ENCODE measurements at places on chromosomes 12 and 14. TPM values are rescaled to one million over a fixed set of nuclear protein-coding genes. Genes with fewer than 3 reads are reported as not detected.

The LRRC74A gene
- not detected for total RNA-seq

The ASCL1 gene
- not detected for total RNA-seq

The KERA gene
- total RNA-seq: not detected

The GYS2 gene
- not detected for total RNA-seq

The NGB gene
- not detected for total RNA-seq

DNA sequence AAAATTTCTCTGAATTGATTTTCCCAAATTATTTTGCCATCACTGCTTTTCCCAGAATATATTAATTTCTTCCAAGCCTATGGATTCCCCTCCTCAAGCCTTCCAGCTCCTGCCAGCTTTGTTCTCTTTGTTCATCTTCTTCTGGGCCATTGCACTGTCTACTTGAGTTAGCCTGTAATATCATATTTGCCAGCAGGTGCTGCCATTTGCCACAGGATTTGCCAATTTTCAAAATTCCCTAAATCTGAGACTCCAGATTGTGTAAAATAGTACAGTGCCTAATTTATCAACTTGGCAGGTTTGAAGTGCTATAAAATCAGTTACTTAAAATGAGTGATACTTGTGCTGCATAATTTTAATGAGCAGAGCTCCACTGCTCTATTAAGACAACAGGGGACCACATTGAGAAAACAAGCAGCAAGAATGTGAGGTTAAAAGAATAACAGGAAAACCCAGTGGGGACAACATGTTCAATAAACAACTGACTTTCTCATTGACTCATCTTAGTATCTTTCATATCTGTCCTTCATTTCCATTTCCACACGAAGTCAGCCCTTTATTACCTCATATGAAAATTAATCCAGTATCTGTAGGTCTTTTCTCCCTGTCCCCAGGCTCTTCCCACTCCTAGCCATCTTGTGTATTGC, 84.6 kb upstream of the CCDC196 start:
- no peak for DNase-seq
- no peak overlapping the region for H3K4me3 ChIP-seq
- H3K36me3 ChIP-seq: no peaks in the 10 kb centered on the region
- H3K27ac ChIP-seq: no peak overlapping the region
- peaks cover 2% of the 10 kb centered on the region for H3K27me3 ChIP-seq
- H3K4me1 ChIP-seq: no peaks in the 10 kb centered on the region

DNA sequence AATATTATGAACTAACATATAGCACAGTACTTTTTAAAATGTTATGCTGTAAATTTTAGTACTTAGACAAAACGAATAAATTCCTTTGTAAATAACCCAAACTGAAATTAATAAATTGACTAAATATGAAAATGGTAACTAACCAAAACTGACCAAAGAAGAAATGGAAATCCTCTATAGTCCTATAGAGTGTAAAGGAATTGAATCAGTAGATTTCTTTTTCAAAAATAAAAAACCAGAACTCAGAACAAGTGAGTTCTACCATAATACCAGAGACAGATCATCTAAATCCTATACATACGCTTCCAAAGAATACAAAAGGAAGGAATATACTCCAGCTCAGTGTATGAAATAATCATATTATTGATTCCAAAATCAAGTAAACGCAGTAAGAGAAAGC, 39.8 kb downstream of the TMPRSS12 start:
- H3K27me3 ChIP-seq: no peaks in the 10 kb centered on the region
- no peak for DNase-seq
- no peak overlapping the region for H3K4me3 ChIP-seq
- H3K36me3 ChIP-seq: no peaks in the 10 kb centered on the region
- no peaks in the 10 kb centered on the region for H3K4me1 ChIP-seq

GRCh38 chr14:22623047-22623446, 21.1 kb downstream of the OR6J1 start:
- H3K36me3 ChIP-seq: no peaks in the 10 kb centered on the region
- H3K27me3 ChIP-seq: peaks cover 11% of the 10 kb centered on the region
- H3K4me3 ChIP-seq: no peak overlapping the region

DNA sequence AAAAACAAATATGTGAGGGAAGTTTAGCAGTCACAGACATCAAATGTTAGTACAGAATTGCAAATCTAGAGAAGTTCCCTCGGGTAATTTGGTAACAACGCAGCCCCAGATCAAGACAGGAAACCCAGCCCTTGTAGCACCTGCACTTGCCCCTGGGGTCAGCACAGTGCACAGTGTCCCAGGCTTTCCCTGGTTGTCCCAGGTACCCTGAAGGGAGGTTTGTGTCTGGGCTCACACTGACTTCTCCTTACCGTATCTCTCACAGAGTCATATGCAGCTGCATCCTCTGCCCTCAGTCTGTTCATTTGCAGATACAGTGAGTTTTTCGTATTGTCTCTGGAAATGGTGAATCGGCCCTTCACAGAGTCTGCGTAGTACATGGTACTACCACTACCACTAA, 528.9 kb downstream of the TMEM121 start:
- no peaks in the 10 kb centered on the region for H3K36me3 ChIP-seq
- peaks cover 32% of the 10 kb centered on the region for H3K27me3 ChIP-seq
- no peak overlapping the region for H3K4me3 ChIP-seq
- no peak for DNase-seq
- H3K27ac ChIP-seq: no peak overlapping the region
- peaks cover 2% of the 10 kb centered on the region for H3K4me1 ChIP-seq

DNA sequence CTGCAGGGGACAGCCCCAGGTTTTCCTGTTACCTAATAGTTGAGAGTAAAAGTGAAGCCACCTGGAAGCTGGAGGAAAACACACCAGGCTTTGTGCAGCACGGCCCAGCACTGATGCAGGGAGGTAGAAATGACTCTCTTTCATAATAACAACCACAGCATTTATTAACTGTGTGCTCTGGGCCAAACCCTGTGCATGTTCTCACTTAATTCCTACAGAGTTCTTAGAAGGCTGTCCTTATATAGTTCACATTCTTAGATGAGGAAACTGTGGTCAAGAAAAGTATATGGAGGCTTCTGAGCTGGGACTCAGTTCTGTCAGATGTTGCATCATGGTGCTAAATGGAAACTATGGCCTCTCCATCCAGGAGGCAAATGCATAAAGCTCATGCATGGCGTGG, 100.0 kb downstream of the PAPOLA start:
- no peak overlapping the region for H3K4me3 ChIP-seq
- peak overlapping the region; percentile 4 for H3K27ac ChIP-seq
- H3K27me3 ChIP-seq: peaks cover 5% of the 10 kb centered on the region
- no peak for DNase-seq
- no peaks in the 10 kb centered on the region for H3K36me3 ChIP-seq

- no peak overlapping the region for H3K27ac ChIP-seq
- no peak overlapping the region for H3K4me3 ChIP-seq
- H3K36me3 ChIP-seq: peaks cover 1% of the 10 kb centered on the region
- peaks cover 11% of the 10 kb centered on the region for H3K4me1 ChIP-seq
- DNase-seq: no peak
- no peaks in the 10 kb centered on the region for H3K27me3 ChIP-seq
These were observed 87.8 kb upstream of the BTG1 start for GRCh38 chr12:92233346-92234015.

- no peak for DNase-seq
- no peaks in the 10 kb centered on the region for H3K27me3 ChIP-seq
- H3K4me3 ChIP-seq: no peak overlapping the region
- no peaks in the 10 kb centered on the region for H3K4me1 ChIP-seq
- H3K27ac ChIP-seq: no peak overlapping the region
These were observed 199.8 kb downstream of the ALG10B start for GRCh38 chr12:38516418-38516817.

GRCh38 chr14:74176400-74176793, 62.9 kb upstream of the VSX2 start:
- DNase-seq: no peak
- H3K27ac ChIP-seq: no peak overlapping the region
- no peaks in the 10 kb centered on the region for H3K36me3 ChIP-seq
- no peaks in the 10 kb centered on the region for H3K4me1 ChIP-seq

- no peak overlapping the region for H3K4me3 ChIP-seq
- H3K27ac ChIP-seq: no peak overlapping the region
- H3K4me1 ChIP-seq: peaks cover 2% of the 10 kb centered on the region
- peaks cover 1% of the 10 kb centered on the region for H3K27me3 ChIP-seq
- no peak for DNase-seq
These were observed 197.3 kb upstream of the PPFIA2 start for GRCh38 chr12:81956468-81956860.

DNA sequence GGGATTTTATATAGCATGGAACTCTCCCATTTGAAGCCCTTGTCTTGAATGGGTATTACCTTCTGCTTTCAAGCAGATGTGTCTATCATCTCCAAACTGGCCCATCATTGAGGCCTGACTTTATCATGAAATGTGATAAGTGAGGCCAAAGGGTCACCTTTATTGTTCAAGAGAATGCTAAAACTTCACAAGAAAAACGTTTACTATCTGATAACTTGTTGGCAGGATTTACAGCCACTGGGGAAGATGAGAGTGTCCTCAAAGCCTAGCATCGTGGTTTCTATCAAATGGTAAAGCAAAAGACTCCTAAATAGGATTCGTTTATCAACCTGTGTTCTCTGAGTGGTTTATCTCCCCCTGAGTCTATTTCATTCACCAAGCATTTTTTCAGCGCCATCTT, 62.0 kb upstream of the CLMN start:
- H3K4me3 ChIP-seq: no peak overlapping the region
- no peaks in the 10 kb centered on the region for H3K36me3 ChIP-seq
- no peak for DNase-seq
- peaks cover 5% of the 10 kb centered on the region for H3K27me3 ChIP-seq
- H3K4me1 ChIP-seq: no peaks in the 10 kb centered on the region
- no peak overlapping the region for H3K27ac ChIP-seq

DNA sequence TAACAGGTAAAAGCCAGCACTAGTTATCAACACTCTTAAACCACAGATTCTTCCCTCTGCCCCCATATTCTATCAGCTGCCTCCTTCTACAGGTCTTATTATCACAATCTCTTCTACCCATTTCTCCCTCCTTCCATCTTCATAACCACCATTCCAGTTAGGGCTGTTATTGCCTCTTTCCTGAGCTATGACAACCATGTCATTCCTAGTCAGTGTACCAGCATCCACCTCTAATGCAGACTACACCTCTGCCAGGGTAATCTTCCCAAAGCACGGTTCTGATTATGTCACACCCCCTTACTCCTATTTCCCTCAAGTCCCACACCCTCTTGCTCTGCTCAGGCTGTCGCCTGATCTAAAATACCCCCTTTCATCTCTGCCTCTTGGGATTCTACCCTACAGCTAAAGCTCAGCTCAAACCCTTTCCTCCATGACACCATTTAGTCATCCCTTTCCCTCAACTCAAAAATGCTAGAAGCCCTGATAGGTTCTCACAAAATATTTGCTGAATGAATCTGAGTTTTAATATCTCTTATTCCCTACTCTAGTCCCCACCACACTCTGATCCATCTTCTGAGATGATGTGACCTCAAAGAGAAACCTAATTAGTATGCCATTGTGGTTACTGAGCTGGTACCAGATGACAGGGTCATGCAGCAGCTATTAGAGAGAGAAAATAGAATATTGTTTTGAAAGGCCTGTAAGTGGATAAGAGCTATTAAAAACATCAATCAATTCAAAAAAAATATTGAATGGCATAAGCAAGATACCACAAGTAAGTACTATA, 11.7 kb downstream of the RACGAP1 start:
- peaks cover 46% of the 10 kb centered on the region for H3K36me3 ChIP-seq
- no peak for DNase-seq
- H3K27ac ChIP-seq: peak overlapping the region; percentile 35
- H3K4me1 ChIP-seq: peaks cover 25% of the 10 kb centered on the region

GRCh38 chr12:124030510-124030909, 57.5 kb downstream of the ZNF664 start:
- no peak overlapping the region for H3K27ac ChIP-seq
- H3K27me3 ChIP-seq: peaks cover 2% of the 10 kb centered on the region
- H3K36me3 ChIP-seq: no peaks in the 10 kb centered on the region
- H3K4me1 ChIP-seq: no peaks in the 10 kb centered on the region

GRCh38 chr12:53820514-53821306, 68.9 kb upstream of the CISTR start:
- DNase-seq: no peak
- H3K27ac ChIP-seq: no peak overlapping the region
- peaks cover 53% of the 10 kb centered on the region for H3K27me3 ChIP-seq
- H3K4me3 ChIP-seq: no peak overlapping the region

DNA sequence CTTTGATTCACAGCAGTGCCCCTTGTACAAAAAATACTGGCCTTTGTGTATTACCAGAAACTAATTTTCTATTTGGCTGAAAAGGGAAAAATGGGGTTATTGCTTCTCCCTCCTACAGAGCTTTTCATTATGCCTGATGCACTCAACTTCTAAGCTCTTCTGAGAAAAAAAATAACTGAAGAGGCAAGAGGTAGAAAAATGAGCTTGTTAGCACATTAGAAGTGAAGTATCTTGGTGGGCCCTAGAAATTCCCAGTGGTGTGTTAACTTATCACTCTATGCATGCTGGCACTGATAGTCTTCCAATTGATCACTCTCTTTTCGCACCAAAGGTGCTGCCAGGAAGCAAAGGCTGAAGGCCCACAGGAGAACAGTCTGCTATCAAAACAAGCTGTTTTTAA, 17.1 kb downstream of the INSM2 start:
- H3K27ac ChIP-seq: no peak overlapping the region
- no peak for DNase-seq
- no peaks in the 10 kb centered on the region for H3K4me1 ChIP-seq
- no peaks in the 10 kb centered on the region for H3K36me3 ChIP-seq
- no peaks in the 10 kb centered on the region for H3K27me3 ChIP-seq
- H3K4me3 ChIP-seq: no peak overlapping the region

GRCh38 chr14:74444866-74445265, 18.9 kb upstream of the SYNDIG1L start:
- H3K4me1 ChIP-seq: no peaks in the 10 kb centered on the region
- H3K27ac ChIP-seq: no peak overlapping the region
- no peak for DNase-seq
- peaks cover 21% of the 10 kb centered on the region for H3K27me3 ChIP-seq

GRCh38 chr12:79822475-79822874, 112.4 kb downstream of the PPP1R12A start:
- H3K36me3 ChIP-seq: peaks cover 35% of the 10 kb centered on the region
- no peaks in the 10 kb centered on the region for H3K27me3 ChIP-seq
- no peak overlapping the region for H3K27ac ChIP-seq
- DNase-seq: no peak

DNA sequence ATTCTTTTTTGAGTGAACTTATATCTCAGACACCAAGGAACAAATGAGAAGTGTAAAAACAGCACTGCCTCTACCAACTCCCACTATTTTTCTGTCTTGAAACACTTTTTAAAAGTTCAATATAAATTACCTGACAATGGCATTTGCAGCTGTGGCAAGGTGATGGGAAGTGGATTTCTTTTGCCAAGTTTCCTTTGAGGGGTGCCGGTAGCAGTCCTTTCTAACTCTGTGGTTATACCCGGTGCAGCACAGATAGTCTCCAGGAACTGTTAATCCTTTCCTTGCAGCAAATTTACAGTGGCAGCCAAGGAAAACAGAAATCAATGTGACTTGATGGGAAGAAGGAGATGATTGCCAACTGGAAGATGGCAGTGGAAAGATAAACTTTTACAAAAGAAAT, 243.7 kb downstream of the BCAT1 start:
- H3K27me3 ChIP-seq: peaks cover 4% of the 10 kb centered on the region
- no peaks in the 10 kb centered on the region for H3K4me1 ChIP-seq
- no peak overlapping the region for H3K27ac ChIP-seq
- no peak for DNase-seq

- H3K27ac ChIP-seq: peak overlapping the region; percentile 94
- H3K27me3 ChIP-seq: no peaks in the 10 kb centered on the region
- peak overlapping the region; percentile 95 for H3K4me3 ChIP-seq
- peak; percentile 65 for DNase-seq
- peaks cover 52% of the 10 kb centered on the region for H3K4me1 ChIP-seq
- peaks cover 42% of the 10 kb centered on the region for H3K36me3 ChIP-seq
These were observed 604 bp downstream of the ZNF384 start for GRCh38 chr12:6688543-6688998.

- H3K4me3 ChIP-seq: no peak overlapping the region
- DNase-seq: no peak
- H3K36me3 ChIP-seq: no peaks in the 10 kb centered on the region
- no peaks in the 10 kb centered on the region for H3K4me1 ChIP-seq
- no peaks in the 10 kb centered on the region for H3K27me3 ChIP-seq
- no peak overlapping the region for H3K27ac ChIP-seq
These were observed 524.2 kb downstream of the TMTC2 start for GRCh38 chr12:83210933-83211332.
